ENCODE measurements at places on chromosomes 7 and 10.

DNA sequence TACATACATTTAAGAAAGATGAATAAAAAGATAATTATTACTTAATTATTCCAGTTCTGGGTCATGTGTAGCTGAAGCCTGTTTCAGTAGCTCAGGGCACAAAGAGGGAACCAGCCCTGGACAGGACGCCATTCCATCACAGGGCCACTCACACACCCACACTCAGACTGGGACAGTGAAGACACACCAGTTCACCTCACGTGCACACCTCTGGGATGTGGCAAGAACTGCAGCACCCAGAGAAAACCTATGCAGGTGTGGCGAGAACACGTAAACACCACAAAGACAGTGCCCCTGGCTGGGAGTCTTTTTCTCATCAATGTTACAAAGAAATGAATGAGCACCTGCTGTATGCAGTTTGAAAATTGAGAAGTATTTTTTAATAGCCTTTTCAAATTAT is 1.6 kb upstream of the IDI1 start:
- DNase-seq, result no peak

DNA sequence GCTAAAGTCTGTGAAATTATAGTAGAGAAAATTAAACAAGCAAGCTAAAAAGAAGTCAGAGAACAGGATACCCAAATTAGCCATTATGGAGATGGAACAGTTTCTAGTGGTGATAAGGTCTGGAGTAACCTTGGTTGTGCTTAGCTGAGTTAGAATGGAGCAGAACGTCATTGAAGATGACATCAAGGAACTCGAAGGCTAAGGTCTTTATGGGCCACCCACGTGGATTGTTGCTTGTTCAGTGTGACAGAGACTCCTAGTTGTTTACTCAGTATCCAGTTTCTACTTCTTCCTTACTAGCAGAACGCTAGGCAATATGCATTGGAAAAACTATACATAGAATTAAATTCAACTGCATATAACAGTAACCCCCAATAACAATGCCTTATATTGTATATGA is 39.7 kb downstream of the AHCYL2 start:
- no peak for DNase-seq

GRCh38 chr7:12646139-12646538 is 41.3 kb upstream of the ARL4A start:
- no peak for DNase-seq

DNA sequence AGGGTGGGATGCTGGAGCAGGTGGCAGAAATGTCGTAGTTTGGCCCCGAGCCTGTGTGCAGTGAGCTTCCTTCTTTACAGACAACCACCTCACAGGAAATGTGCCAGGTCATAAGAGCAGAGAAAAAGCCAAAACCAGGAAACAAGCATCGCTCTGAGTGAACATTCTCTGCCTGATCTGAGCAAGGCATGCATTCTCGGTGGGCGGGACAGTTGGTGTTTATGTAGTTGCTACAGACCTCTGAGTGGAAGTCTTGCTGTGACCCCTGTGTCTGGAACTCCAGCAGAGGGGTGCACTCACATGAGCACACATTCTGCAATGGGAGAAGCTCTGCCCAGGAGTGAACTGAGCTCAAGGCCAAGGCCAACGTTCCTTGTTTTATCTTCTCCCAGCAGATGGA is 230.1 kb downstream of the TCERG1L start:
- DNase-seq, result no peak

DNA sequence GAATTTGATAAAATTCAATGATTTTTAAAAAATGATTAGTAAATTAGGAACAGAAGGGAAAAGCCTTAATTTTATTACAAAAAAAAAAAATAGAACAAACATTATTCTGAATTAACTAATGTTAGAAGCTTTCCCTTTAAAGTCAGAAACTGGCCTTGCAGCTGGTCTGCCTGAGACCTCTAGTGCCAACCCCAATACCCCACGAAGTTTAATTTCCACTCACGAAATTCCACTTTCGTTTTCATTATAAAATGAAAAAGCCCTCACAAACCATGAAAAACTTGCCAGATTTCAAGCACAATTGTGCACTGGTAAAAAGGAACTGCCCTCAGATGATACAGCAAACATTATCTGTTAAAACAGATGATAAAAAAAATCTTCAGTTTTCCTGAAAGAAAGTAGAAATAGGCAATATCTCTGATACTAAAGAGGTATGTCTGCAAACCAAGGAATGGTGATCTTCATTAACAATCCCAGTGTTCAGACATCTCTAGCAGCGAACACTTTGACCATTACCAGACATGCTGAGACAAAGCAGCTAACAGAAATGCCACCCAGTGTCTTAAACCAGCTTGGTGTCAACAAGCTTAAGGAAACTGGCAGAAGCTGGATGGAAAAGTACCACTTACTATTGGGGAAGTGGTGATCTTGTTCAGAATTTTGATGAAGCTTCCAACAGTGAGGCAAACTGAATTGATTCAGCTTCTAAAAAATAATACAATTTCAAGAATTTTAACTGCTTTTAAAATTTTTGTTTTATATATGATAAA is 80.2 kb downstream of the PALS2 start:
- DNase-seq, result no peak

DNA sequence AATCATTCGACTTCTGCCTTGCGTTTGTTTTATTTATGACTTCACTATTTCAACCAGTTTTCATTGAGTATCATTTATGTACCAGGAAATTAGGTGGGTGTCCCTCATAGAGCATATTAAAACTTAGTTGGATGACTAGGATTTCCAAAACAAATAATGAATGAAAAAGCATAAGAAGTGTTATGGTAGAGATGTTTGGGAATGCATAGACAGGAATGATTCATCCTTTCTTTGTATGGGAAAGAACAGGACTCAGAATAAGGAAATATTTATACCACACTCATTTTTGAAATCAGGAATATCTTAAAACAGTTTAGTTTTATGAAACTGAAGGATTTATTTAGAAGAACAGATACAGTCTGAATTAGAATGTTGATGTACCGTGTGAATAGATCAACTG is 315.7 kb downstream of the EXOC4 start:
- DNase-seq, result no peak

DNA sequence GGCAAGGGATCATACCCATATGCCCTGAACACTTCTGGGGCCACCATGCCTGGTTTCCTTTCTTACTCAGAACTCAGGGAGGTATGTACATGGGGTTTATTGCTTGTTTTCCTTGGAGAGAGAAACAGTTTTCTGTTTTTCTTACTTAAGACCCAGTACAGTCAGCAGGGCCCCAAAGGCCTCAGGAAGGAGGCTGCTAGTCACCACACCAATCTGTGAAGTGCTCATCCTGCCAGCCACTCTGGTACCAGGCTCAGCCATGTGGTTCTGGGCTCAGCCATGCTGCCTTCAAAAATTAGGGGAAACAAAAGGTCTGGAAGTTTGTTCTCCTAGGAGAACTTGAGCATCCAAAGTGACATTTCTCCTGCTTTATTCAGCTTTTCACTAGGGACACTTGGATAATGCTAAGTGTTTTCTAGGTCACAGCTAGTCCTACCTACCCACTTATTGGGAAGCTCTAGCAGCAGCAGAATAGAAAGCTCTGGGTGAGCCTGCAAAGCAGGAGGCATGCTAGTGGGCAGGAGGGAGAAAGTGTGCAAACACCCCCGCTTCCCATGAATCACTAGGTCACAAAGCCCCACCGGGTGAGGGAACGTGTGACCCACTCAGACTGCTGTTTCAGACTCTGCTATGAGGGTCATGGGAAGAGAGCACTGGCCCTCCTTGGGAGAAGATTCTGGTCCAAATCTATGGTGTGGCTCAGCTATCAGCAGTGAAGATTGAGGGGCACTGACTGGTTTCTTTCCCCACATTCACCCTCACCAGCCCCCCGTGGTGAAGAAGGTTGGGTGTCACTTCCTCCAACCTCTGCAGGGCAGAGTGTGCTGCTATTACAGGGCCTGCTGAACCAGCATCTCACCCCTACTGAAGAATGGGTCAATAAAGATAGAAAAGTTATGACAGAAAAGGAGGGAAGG is 23.9 kb downstream of the NUDCD3 start:
- DNase-seq, result no peak

- no peak for DNase-seq
Measured at GRCh38 chr7:149723082-149723767, 50.2 kb downstream of the ZNF467 start.

DNA sequence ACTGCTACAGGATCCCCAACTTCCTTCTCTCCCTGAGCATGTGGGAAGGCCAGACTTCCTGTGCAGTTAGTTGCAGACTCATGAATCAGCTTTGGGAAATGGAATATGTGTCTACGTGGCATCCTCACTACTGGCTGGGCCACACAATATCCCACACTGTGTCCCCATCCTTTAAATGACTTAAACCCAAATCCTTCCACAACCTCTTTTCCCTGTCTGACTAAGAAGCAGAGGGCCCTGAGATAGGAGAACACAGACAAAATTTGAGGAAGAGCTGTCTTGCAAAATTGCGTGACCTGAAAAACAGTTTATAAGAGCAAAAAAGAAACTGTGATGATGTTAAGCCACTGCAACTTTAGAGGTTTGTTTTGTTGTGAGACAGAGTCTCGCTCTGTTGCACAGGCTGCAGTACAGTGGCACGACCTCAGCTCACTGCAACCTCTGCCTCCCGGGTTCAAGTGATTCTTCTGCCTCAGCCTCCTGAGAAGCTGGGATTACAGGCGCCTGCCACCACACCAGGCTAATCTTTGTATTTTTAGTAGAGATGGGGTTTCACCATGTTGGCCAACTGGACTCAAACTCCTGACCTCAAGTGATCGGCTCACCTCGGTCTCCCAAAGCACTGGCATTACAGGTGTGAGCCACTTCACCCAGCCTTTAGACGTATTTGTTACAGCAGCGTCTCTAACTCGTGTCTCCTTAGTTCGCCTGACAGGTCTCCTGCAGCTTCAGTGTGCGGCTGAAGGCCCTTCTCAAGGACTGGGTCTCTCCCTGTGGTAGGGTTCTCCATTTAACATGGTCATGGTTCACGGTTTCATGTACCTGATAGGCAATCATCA is 46.9 kb upstream of the SFMBT2 start:
- DNase-seq, result no peak

DNA sequence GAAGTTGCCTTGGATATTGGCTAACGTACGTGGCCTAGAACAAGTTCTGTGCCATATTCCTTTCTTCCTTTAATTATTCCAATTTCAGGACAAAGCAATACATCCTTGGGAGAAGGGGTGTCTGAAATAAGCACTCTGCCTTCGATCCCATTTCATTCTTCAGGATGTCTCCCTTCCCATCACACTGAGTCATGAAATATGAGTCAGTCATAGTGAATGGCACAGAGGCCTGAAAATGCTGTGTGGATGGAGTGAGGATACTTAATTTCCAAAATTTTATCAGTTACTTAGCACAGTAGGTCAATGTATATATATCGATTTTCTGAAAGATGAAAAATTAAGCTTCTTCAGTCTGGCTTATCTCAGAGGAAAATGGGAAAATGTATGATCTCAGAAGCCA is 19.5 kb downstream of the EVX1 start:
- DNase-seq, result no peak

GRCh38 chr7:17934612-17935240 is 5.6 kb downstream of the SNX13 start:
- DNase-seq, result no peak

GRCh38 chr7:19413443-19413965 is 268.3 kb upstream of the FERD3L start:
- DNase-seq, result no peak

DNA sequence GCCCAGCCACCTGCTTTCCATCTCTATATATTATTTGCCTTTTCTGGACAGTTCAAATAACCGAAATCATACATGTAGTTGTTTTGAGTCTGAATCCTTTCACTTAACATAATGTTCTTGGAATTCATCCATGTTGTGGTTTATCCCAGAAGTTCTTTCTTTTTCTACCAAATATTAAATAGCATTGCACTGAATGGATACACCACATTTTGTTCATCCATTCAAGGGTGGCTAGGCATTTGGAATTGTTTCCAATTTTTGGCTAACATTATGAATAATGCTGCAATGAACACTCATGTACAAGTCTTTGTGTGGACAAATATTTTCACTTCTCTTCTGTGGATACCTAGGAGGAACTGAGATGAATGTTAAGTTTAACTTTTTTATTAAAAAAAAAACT is 18.0 kb downstream of the DNAJC1 start:
- DNase-seq, result no peak

GRCh38 chr10:1739751-1740150 is 2.4 kb upstream of the ADARB2 start:
- no peak for DNase-seq

GRCh38 chr10:75350791-75351190 is 50.8 kb downstream of the ZNF503 start:
- DNase-seq, result no peak

- DNase-seq, result no peak
Measured at GRCh38 chr7:155590215-155591018, 44.1 kb upstream of the CNPY1 start.

GRCh38 chr10:6507311-6507710 is 72.8 kb downstream of the PRKCQ start:
- no peak for DNase-seq

DNA sequence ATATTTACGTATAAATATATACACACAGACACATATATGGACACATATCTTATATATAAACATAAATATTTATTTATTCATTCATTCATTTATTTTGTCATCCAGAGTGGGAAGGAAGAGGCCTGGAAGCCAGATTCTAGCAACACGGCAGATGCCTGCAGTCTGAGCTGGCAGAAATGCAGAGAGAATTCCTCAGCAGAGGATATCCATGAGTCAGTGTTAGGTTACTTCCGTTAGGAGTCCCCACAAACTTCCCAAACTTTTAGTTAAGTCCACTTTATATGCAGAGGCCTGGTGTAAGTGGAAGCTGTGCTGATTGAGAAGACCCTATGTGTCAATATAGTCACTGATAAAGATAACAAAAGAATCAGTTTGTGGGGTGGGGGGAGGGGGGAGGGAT is 89.6 kb downstream of the PPP1R17 start:
- DNase-seq, result no peak

DNA sequence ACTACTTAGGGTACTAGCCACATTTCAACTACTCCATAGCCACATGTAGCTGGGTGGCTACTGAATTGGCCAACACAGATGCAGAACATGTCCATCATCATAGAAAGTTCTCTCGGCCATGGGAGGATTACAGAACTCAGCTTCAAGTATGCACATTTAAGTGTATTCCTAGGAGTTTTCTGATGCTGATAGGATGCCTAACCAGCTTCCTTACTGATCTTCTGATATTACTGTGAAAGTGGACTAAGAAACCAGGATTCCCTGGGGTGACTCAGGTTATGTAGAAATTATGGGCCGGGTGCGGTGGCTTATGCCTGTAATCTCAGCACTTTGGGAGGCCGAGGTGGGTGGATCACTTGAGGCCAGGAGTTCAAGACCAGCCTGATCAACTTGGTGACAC is 125.5 kb downstream of the FRMD4A start:
- no peak for DNase-seq

DNA sequence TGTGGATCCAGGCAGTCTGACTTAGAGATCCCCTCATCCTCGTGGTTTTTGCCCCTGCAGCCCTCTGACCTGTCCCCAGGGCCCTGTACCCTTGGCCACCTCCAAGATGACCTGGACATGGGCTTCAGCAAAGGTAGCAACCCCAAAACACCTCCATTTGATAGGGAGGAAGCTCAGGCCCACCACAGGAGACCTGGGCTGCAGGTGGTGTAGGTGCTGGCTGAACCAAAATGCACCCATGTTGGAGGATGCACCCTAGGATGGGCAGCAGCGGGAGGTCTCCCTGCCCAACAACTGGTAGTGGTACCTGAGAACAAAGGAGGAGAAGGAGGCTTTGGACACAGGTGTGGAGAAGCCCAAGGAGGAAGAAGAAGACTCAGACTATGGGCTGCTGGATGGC is 188.7 kb downstream of the ZNF716 start:
- DNase-seq, result no peak
